Activated CD4-positive, alpha-beta memory T cell treated with anti-CD3 and anti-CD28 coated beads for 36 hours (primary cell): ENCODE measurements at places on chromosomes 16 and 17.

DNA sequence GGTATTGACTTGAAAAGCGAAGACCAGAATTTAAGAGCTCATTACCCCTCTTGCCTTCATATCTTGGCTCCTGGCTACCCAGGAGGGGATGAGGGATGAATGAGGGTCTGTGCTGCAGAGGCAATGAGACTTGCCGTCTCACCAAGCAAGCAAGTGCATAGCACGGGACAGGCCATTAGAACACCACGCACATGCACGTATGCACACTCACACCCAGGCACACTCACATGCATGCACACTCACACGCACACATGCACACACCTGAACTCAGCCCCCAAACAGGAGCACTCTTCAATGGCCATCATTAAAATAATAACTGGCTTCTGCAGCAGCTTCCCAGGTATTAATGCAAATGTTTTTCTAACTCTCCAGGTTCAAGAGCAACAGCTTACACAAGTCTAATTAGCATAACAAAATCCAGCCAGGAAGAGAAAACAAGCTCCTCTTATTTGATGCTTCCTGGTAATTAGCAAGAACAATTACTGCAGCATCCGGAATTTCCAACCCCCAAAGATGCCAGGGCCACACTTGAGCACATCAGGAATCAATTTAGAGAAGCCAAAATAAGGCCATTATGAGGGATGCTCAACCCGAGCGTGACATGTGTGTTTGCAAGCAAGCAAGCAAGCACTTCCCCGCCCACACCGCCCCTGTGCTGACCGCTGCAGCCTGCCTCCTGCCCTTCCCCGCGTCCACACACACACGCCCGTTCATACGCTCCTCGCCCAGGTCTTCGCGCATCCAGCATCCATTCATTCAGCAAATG is 171.6 kb upstream of the TNRC6C start:
- no peak overlapping the region for H3K4me3 ChIP-seq
- peaks cover 24% of the 10 kb centered on the region for H3K4me1 ChIP-seq
- no peaks in the 10 kb centered on the region for H3K27me3 ChIP-seq

DNA sequence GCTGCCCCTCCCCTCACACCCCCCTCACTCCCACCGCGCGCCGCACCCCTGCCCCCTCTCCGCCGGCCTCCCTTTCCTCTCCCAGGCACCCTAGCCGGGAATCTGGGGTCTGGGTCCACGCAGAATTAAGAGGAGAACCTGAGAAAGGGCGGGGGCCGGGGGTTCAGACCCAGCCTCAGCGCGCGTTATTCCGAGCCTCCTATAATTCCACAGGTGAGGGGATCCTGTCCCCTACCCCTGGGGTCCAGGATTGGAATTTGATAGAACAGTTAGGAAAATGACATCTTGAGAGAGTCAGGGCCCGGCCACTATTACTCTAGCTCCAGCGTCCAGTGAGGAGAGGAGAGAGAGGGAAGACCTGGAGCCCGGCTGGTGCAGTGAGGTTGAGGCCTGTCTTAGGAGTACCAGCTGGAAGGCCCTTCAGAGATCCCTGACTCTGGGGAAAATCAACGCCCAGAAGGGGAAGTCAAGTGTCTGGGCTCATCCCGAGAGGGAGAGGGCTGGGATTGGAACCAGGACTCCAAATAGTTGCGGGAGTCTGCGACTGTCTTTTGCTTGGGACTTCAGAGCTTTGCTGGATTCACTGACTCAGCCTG is 17.3 kb downstream of the GRB7 start:
- H3K4me3 ChIP-seq = peak overlapping the region; percentile 43
- H3K4me1 ChIP-seq = peaks cover 72% of the 10 kb centered on the region
- peaks cover 9% of the 10 kb centered on the region for H3K36me3 ChIP-seq
- H3K27me3 ChIP-seq = no peaks in the 10 kb centered on the region
- peak overlapping the region; percentile 91 for H3K27ac ChIP-seq
- DNase-seq = no peak

GRCh38 chr16:11721781-11722467 is 20.7 kb downstream of the TXNDC11 start:
- H3K27me3 ChIP-seq = no peaks in the 10 kb centered on the region
- peak overlapping the region; percentile 1 for H3K27ac ChIP-seq
- DNase-seq = no peak
- H3K4me1 ChIP-seq = peaks cover 13% of the 10 kb centered on the region
- H3K36me3 ChIP-seq = peaks cover 18% of the 10 kb centered on the region

- no peak for DNase-seq
- H3K4me1 ChIP-seq = no peaks in the 10 kb centered on the region
- no peaks in the 10 kb centered on the region for H3K36me3 ChIP-seq
- no peak overlapping the region for H3K27ac ChIP-seq
- no peak overlapping the region for H3K4me3 ChIP-seq
Measured at GRCh38 chr16:77157346-77158058, 33.5 kb upstream of the MON1B start.
